Right atrium auricular region (tissue), 2 donors: ENCODE measurements at places on chromosomes 12 and 14.
A peak's percentile ranks its signal among the peaks of the same experiment; 100 is the strongest.

- DNase-seq, result no peak
These were observed 11.2 kb upstream of the AK7 start for GRCh38 chr14:96380735-96381134.

DNA sequence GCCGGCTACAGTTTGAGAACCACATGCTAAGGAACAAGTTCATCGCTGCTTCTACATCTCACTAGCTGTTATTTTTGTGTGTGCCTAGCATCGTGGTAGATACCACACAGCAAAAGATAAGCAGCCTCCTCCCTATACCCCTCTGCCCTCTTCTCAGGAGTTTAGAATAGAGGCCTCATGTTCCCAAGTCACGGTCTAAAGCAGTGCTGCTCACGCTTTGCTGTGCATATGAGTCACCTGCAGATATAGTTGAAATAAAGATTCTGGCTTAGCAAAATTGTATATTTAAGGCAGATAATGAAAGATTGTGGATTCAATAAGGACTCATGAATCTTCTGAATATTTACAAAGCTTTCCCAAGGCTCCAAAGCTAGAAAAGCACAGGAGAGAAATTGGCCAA, 28.0 kb downstream of the PLEKHG7 start:
- DNase-seq, result no peak

DNA sequence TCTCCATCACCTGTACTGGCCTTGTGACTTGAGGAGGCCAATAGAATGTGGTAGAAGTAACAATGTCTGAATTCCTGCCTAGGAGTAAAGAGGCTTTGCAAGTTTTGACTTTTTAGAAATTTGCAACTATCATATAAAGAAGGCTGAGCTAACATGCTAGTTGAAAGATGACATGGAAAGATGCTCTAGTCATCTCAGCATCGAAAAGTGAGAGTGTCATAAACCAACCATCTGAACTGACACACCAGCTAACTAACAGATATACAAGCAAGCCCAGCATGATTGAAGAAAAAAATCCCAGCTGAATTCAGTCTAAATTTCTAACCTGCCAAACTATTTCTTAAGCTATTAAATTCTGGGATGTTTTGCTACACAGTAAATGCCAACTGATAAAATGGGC, 116.8 kb downstream of the NELL2 start:
- DNase-seq, result no peak

DNA sequence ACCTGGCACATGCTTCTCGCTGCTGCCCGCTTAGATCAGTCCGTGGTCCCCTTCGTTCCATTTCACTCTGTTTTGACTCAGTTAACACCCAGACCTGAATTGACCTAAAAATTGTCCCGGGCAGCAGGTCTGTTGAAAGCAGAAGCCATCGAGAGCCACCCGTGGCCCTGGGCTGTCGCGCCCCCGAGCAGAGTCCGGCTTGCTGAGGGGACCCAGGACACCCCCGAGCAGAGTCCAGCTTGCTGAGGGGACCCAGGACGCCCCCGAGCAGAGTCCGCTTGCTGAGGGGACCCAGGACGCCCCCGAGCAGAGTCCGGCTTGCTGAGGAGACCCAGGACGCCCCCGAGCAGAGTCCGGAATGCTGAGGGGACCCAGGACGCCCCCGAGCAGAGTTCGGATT, 50.2 kb upstream of the GALNT9 start:
- no peak for DNase-seq

DNA sequence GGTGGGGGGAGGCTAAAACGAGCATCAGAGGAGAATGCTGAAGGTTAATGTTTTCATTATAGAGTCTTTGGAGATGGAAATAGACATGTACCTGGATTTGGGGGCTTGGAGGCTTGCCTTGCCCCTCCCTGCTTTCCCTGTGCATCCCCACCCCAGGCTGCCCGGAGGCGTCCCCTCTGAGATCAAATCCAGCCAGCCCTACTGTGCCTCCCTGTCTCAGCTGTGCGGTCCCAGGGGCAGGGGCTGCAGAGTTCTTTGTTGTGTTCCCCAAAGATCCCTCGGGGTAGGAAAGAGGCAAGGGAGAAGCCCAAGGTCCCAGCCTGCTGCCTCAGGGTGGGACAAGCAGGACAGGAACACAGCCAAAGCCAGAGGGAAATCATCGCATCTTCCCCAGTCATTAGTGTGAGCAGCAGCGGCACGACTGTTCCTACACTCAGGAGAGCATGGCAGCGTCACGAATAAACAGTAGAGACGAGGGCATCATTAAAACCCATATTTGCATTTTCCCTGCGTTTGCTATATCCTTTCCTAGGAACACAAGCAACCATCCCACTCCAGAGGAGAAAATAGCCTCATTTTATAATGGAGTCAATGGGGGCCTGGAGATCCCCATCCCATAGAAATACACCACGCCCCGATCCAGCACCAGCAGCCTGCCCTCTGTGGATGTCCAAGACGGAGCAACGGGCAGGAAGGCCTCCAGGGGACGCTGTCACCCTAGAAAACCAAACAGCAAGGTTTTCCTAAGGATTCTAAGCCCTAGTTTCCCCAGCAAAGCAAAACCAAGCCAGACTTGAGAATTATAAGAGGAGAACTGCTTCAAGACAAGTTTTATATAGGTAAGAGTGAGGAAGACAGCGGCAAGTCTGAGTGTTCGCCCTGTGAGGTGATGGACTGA, 32.4 kb downstream of the ANO2 start:
- DNase-seq, result no peak

GRCh38 chr14:43249591-43249990, 1257.5 kb downstream of the FSCB start:
- DNase-seq, result no peak

- DNase-seq, result no peak
These were observed 4.3 kb downstream of the SPTLC2 start for GRCh38 chr14:77612011-77612620.

DNA sequence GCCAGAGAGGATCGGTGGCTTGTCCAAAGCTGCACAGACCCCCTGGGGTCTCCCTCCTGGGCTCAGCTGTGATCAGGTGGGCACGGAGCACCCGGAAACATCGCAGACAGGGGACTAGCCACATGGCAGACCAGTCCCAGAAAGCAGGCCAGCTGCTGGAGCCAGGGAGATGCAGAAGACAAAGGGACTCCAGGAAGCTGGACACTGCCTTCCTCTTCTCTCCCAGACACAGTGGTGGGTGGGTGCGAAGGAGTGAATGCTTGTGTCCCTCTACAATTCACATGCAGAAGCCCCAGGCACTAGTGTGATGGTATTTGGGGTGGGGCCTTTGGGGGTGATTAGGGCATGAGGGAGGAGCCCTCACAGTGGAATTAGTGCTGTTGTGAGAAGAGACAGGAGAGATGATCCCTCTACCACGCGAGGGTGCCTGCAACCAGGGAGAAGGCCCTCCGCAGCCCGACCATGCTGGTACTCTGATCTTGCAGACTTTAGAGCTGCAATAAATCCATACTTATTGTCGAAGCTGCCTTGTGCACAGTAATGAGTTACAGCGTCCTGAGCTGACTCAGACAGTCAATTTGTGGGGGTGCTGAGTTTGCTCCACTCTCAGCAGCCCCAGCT, 95.2 kb downstream of the CALM1 start:
- DNase-seq, result no peak

GRCh38 chr12:23482571-23482970, 466.9 kb downstream of the SOX5 start:
- DNase-seq, result no peak

GRCh38 chr14:75303381-75303789, 24.8 kb downstream of the FOS start:
- peak; percentile 82 for DNase-seq

DNA sequence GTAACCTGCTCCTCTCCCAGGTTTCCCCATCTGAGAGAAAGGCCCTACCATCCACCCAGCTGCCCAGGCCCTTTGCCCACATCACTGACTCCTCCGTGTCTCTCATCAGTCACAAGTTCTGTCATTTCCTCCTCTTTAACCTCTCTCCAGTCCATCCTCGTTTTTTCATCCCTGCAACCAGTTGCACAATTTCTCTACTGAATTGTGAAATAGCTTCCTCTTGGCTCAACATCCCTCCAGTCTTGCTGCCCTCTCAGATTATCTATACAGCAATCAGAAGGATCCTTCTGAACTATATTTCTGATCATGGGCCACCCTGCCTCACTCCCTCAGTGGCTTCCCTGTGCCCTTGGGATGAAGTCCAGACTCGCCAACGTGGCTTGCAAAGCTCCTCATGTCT, 6.8 kb downstream of the FAM161B start:
- no peak for DNase-seq

DNA sequence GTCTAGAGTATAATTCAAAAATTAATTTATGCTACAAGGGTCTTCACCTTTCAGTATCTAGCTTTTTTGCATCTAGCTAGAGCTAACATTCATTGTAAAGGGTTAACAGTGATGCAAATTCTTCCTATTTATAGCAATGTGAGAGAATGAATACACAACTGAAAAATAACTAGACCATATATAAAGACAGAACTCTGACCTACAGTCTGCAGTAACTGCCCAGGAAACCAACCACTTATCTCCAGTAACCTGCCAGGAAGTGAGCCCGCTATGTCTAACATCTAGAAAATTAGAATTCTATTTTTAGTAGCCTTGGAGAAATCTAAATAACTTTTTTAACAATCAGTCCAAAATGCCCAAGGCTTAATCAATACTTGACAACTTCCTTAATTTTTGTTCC, 1021.9 kb downstream of the LRFN5 start:
- DNase-seq, result no peak

- no peak for DNase-seq
These were observed 58.7 kb upstream of the GZMB start for GRCh38 chr14:24692382-24693352.

- DNase-seq, result no peak
These were observed 14.6 kb upstream of the C1S start for GRCh38 chr12:7045913-7046312.

DNA sequence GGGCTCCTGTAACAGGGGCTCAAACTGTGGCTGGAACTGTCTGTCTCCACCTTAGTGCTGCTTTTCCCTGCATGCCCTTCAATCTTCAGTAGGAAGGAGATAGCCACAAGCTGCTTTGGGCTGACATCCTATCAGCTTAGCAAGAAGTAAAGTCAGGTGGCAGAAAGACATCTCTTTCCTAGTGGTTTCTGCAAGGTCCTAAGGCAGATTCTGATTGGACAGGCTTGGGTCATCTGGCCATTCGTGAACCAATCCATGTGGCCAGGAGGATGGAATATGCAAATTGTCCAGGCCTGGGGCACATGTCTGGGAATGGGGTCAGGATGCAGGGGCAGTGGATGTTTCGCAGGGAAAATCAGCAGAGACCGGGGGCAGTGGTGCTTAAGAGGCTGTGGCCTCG, 5.2 kb downstream of the RITA1 start:
- DNase-seq, result no peak

DNA sequence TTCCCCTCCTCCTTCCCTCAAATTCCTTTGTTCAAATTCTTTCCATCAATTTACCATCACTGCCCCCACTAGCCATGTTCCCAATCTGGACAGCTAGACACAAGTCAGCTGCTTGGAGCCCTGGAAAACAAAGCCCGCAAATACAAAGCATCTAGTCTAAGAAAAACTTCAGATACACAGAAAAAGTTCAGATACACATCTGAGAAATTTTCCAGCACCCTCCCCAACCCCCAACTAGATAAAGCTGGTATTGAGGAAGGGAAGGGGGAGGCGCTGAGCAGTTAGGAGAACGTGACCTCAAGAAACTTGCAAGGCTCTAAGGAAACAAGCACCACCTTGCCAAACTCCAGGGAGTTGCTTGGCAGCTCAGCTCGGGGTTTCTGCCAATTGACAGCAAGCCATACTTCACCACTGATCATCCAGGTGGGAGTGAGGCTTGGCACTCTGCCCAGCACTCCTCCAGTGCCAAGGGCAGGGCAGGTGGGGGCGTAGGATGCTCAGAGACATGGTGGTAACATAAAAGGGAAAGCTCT, 5.1 kb upstream of the CNIH1 start:
- DNase-seq, result no peak

- no peak for DNase-seq
These were observed 97.4 kb downstream of the LMNTD1 start for GRCh38 chr12:25455696-25456095.

GRCh38 chr12:77032406-77032805, 33.0 kb downstream of the E2F7 start:
- DNase-seq, result no peak

DNA sequence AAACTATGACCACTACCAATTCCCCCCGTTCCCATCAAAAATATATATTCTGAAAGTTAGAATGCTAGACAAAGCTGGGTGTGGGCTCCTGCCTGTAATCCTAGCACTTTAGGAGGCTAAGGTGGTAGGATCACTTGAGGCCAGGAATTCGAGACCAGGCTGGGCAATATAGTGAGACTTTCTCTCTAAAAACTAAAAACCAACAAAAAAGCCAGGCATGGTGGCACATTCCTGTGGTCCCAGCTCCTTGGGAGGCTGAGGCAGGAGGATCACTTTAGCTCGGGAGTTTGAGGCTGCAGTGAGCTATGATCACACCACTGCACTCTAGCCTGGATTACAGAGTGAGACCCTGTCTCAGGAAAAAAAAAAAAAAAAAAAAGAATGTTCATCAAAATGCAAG, 48.8 kb upstream of the COL2A1 start:
- DNase-seq, result no peak

- DNase-seq, result peak; percentile 66
These were observed 144.4 kb downstream of the AKAP6 start for GRCh38 chr14:32473464-32473855.

- no peak for DNase-seq
These were observed 13.5 kb upstream of the FKBP11 start for GRCh38 chr12:48938805-48939204.

GRCh38 chr14:68367536-68367935, 425.3 kb downstream of the ZFP36L1 start:
- no peak for DNase-seq

GRCh38 chr14:99381688-99382060, 99.0 kb downstream of the SETD3 start:
- DNase-seq, result no peak

DNA sequence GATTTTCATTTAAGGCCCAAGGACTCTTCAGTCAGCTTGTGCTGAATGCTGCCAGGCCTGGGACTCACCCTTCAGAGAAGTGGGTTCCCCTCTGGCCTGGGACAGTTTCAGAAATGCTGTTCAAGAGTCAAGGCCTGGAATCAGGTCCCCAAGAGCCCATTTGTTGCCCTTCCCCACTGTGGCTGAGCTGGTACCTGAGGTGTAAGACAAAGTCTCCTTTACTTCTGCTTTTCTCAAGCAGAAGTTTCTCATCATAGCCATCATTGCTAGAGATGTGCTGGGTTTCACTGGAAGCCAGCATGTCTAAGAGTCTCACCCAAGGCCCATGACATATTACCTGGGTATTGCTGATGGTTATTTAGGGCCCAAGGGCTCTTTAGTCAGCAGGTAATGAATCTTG, 8.9 kb downstream of the FANCM start:
- DNase-seq, result no peak

DNA sequence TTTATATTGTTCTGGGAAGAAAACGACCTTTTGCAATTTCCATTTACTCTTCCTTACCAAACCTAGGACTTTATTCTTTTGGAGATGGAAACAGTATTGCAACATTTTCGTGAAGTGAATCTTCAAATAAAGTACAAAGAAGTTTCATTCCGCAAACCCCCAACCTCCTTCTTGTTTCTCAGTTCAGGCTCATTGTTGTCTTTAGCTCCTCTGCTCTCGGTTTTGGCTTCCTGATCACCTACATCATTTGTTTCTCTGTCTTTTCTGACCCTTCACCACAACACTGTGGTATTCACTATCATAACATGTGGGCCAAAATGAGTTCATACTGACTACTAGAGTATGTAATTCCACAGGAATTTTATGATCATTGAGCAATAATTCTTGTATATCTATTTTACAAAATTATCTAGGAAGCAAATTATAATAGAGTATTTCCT, 266.8 kb downstream of the ADAMTS20 start:
- DNase-seq, result no peak
